ENCODE measurements at places on chromosomes 1 and 21.

DNA sequence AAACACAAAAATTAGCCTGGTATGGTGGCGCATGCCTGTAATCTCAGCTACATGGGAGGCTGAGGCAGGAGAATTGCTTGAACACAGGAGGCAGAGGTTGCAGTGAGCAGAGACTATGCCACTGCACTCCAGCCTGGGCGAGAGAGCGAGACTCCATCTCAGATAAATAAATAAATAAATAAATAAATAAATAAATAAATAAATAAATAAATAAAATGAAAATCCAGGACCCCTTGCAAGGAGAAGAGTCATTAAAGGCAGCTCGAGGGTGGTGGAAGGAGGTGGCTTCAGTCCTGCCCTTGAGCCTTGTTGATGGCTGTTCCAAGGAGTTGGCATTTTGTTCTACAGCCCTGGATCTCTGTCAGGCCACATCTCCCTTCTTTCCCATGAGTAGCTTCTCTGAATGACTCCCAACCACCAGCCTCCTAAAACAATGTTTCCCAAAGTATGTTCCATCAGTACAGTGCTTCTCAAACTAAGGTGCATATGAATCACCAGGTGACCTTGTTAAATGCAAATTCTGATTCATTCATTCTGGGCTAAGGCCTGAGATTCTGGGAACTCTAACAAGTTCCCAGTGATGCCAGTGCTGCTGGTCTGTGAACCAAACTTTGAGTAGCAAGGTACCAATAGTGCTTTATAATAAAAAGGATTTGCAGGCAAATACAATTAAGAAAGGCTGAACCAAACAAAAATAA, 99.0 kb downstream of the KCNN3 start:
- no peak for DNase-seq

- no peak for DNase-seq
Measured at GRCh38 chr1:76162254-76162653, 87.7 kb downstream of the ST6GALNAC3 start.

- no peak for DNase-seq
Measured at GRCh38 chr1:45640293-45640692, 16.4 kb upstream of the CCDC17 start.

GRCh38 chr1:232915212-232915611, 35.2 kb upstream of the NTPCR start:
- DNase-seq, result no peak

GRCh38 chr1:87314091-87314490, 14.6 kb upstream of the LMO4 start:
- DNase-seq, result no peak

DNA sequence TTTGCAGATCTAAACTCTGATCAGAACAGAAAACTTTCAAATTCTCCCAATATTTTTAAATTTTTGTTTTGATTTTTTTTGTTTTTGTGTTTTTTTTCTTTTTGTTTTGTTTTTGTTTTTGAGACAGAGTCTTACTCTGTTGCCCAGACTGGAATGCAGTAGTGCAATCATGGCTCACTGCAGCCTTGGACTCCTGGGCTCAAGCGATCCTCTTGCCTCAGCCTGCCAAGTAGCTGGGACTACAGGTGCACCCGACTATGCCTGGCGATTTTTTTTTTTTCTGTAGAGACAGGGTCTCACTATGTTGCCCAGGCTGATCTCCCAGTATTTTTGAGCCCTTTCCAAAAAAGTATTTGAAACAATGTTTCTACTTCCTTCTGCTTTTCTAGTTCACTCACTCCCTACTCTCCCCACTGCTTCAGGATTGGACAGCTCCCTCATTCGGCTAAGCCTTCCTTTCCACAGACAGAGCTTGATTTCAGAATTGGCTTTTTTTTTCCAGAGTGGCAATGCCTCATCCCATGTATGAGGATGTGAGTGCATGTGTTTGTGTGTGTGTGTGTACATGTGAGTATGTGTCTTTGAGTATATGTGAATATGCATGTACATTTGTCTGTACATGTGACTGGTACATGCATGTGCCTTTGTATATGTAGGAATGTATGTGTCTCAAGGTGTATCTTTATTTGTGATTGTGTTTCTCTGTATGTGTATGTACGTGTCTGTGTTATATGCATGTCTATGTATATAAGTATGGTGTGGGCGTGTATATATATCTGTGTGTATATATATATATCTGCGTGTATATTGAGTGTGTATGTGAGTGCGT, 11.9 kb downstream of the LHX4 start:
- no peak for DNase-seq

GRCh38 chr1:226511296-226511695, 37.3 kb upstream of the STUM start:
- DNase-seq, result no peak

DNA sequence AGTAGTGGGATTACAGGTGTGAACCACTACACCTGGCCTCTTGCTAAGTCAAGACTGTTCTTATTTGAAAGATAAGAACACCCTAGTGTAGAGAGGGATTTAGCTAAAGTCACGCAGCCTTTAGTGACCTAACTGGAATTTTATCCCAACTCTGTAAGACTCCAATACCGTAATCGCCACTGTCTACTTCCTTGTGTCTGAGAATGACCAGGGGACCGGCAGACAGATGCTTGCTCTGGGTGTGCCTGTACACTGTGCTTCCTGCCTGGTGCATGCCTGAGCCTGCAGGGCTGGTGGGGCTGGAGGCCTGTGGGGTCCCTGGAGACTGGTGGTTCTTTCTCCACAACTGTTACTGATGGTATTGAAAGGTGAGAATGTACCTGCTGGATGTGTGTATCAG, 15.3 kb downstream of the MFSD2A start:
- no peak for DNase-seq

DNA sequence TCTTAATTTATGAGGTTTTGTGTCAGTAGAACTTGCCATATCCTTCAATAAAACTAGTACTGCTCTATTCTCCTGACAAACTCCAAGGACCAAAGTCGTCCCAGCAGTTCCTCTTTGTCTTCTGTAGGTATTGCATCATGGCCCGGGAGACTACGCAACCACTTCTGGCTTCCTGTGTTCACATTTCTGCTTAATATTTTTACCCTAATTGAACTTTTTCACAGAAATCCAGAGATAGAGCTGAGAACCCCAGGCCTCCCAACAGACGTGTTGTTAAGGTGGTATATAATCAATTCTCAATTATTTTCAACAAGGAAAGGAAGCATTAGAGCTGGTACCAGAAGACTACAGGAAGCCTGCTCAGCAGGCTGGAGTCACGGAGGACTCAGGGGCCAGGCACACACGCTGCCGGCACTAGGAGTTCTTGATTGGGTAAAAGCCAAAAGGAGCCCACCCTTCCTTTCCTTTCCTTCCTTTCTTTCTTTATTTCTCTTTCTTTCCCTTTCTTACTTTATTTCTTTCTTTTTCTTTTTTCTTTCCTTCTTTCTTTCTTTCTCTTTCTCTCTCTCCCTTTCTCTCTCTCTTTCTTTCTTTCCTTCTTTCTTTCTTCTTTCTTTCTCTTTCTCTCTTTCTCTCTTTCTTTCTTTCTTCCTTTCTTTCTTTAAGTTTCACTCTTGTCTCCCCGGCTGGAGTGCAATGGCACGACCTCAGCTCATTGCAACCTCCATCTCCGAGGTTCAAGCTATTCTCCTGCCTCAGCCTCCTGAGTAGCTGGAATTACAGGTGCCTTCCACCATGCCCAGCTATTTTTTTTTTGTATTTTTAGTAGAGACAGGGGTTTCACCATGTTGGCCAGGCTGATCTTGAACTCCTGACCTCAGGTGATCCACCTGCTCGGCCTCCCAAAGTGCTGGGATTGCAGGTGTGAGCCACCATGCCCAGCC, 173.7 kb downstream of the ZBTB18 start:
- DNase-seq, result no peak

DNA sequence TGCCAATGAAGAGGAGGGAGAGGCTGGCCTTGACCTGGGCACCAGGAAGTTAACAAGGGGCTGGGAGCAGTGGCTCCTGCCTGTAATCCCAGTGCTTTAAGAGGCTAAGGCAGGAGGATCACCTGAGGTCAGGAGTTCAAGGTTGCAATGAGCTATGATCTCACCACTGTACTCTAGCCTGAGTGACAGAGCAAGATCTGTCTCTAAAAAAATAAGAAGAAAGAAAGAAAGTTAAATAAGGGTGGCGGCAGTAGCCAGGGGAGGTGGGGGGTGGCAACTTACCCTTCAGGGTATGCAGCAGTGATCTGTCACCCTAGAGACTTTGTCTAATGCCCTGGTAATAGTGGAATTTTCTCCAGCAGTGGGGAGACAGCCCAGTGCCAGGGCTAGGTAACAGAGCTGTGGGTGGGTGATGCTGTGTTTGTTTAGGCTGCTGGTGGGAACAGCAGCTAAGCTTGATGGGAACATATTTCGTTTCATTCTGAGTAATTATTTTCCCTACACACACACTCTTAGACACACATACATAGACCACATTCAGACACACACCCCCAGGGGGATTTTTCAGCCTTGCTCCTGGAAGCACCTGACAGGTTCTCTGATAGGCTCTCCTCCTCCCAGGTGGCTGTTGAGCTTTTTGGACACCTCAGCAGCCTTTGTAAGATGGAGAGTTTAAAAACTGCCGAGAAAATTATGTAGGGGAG, 11.3 kb upstream of the SYT6 start:
- DNase-seq, result no peak

- no peak for DNase-seq
Measured at GRCh38 chr1:158992787-158993312, 16.9 kb upstream of the IFI16 start.

DNA sequence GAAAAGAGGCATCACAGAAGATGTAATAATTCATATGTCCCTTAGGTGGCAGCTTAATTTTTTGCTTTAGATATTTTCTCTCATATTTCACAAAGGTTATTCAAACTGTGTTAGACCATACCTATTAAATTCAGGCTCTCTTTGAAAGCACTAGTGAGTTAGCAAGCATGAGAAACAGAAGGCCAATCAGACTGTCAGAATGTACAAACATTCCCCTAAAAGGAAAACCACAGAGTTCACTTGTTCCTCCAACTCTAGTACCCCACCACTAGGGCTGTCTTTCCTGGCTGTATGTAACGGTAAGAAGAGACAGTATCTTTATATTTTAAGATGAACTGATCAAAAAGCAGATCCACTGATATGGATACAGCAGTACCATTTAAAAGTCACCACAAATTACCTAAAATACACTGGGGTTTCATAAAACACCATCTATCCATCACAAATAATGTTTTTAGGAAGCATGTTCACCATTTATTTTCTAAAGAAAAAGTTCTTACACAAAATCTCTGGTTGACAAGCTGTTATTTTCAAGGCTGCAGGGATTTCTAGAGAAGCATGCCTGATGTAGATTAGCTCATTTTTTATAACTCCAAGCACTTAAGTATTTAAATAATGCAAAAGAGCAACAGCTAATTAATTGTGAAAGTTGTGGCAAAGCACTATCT, 1.8 kb downstream of the ARPC5 start:
- no peak for DNase-seq

DNA sequence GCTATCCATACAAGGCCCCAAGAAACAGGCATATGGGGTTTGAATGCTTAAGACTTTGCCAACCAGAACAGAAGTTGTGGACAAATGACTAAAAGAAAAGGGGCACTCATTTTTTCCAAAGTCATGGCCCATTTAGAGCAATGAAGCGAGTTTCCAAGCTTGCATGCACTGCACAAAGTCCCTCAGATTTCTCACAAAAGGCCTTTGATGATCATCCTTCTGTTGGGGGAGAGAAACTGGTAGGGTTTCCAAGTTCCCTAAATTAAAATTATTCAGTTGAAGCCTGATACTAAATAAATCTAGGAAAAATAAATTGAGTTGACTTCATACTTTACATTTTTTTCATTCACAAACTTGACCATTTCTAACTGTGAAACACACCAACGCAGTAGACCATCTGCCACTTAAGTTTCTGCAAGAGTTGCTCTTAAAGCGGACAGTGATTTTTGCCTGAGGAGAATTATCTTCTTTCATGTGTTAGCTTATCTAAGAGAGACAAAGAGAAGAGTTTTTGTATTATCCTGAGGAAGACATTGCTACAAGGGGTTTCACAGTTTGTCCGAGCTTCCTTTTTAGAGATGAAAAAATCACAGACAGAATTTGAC, 139.2 kb downstream of the SEC16B start:
- DNase-seq, result no peak

- DNase-seq, result no peak
Measured at GRCh38 chr1:60388092-60388987, 314.8 kb upstream of the C1orf87 start.

DNA sequence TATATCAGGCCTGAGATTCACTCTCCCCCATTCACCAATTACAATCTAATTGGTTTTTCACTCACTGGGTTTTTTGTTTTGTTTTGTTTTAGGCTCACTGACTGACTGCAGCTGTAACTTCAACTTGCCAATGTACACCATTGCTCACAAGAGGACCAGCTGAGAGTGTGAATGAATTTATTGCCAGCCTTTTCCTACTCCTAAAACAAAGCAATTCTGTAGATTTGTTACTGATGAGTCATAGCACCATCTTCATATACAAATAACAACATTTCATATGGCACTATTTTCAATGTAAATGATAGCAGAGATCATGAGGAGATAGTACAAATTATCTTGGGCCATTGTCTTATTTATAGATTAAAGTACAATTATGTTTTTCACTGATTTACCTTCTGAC, 76.0 kb upstream of the DPYD start:
- DNase-seq, result no peak

DNA sequence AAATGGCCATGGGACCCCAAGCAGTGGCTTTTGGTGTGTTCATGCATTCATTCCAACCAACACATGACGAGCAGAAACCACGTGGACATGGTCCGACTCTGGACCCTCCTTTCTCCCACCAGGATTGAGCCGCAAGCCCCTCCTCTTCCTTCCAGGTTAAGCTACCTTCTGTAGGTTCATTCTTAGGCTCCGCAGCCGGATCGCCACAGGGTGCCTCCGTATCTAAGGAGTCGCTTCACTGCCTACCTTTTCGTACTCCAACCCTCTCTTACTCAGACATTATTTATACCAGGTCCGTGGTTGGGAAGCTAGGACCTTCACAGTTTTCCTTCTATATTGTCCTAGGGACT, 63.6 kb downstream of the RHBG start:
- DNase-seq, result no peak

GRCh38 chr1:29753244-29753643, 516.9 kb downstream of the PTPRU start:
- no peak for DNase-seq

DNA sequence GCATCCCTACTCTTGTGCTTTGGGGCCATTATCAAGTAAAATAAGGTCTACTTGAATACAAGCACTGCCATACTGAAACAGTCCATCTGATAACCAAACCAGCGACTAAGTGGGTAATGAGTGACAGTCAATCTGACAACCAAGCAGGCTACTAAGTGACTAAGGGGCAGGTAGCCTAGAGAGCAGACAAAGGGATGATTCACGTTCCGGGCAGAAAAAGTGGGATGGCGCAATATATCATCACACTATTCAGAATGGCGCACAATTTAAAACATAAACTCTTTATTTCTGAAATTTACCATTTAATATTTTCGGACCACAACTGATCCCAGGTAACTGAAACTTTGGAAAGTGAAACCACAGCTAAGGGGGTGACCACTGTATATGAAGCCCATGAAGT, 17.7 kb downstream of the NGF start:
- no peak for DNase-seq

DNA sequence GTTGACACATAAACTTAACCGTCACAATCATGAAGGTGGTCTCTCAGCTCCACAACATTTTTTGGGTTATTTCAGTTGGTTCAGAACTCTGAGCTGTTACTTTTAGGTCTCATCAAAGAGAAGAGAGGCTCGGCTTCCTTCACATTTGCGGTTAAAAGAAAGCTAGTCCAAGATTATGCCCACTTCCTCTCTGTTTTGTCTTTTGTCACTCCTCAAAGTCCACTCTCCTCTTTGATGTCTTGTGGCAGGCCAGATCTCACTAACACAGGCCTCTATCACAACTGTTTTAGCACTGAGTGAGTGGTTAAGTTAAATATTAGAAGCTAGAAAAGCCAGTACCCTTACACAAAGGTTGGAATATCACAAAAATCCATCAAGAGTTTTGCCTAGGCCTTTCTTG, 195.7 kb downstream of the FCRL5 start:
- no peak for DNase-seq

Measured in activated T-helper 1 cell treated with Interleukin-2 at 50 U/mL for 16 hours (primary cell).